Activated naive CD4-positive, alpha-beta T cell treated with anti-CD3 and anti-CD28 coated beads, Interleukin-2, amount 50 U/mL, for 16 hours (primary cell): ENCODE measurements at places on chromosomes 3 and 15.

GRCh38 chr3:81439108-81439507, 322.3 kb downstream of the GBE1 start:
- DNase-seq = no peak

GRCh38 chr15:90046289-90046688, 45.2 kb downstream of the ZNF710 start:
- no peak for DNase-seq

DNA sequence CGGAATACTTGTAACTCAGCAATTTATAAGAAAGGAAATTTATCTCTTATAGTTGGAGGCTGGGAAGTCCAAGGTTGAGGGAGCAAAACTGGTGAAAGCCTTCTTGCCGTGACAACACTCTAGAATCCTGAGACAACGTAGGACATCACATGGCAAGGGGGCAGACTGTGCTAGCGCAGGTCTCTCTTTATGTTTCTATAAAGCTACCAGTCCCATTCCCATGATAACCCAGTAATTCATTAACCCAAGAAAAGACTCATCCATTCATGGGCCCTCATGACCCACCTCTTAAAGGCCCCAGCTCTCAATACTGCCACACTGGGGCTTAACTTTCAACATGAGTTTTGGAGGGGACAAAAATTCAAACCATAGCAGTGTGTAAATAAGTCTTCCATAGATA, 260.2 kb downstream of the ZBTB20 start:
- DNase-seq = no peak

DNA sequence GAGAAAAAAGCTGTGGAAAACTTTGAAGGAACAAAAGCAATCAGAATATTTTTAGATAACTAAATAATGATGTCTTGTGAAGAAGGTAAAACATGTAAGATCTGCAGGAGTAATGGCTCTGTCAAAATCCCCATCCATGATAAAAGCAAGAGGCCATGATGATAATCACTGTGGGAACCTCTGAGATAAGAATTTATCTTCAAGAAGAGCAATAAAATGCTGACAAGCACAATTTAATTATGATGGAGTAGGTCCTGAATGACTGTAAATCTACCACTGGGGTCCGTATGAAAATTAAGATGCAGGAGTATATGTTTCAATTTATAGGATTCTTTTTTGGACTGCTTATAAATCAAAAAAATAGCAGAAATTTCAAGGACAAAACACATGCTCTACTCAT, 68.3 kb upstream of the CHMP2B start:
- DNase-seq = no peak

DNA sequence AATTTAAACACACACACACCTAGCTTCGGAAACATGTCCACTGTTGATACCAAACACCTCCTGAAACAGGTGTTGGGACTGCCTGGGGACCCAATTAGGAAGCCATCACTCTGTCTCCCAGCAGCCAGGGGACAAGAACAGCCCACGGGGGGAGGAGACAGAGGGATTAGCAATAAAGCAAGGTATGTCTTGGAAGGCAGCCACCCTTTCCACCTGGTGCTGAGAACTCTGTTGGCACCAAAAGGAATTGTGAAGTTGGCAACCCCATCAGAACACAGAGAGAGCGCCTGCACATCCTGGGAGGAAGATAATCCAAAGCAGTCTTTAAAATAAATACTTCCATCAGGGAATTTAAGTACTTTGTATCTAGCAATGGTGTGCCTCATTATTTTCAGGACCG, 111.0 kb downstream of the ADAMTS17 start:
- DNase-seq = no peak

DNA sequence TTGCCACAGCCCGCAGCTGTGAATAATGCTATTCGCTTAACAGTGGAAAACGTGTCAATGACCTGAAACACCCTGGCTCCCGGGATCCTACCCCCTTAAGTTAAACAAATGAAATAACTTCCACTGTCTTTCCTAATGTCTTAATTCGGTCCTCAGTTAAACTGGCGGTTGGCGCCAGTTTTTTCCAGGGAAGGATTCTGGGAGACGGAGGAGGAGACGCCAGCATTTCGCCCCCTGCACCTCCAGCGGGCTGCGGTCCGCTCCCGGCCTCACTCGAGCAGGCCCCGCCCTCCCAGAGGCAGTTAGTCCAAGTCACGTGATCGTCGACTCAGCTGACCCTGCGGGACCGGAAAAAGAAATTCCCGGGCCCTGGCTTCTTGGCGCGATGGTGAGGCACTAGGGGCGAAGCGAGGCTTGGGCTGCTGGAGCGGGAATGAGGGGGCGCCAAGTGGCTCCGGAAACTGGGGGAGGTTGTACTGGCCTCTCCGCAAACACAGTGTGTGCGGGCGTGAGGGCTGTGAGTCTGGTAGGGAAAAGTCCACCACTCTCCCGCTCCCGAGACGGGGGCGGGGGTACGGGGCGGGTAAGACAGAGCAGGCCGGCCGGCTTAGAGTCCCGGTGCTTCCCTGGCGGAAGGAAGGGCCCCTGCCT, at the start of gene COMMD4:
Gene COMMD4 (plus strand): TSS at position 359 of the 651 bp plus-strand sequence. CDS start 27 bp downstream, at position 386.
- peak; percentile 83 for DNase-seq

DNA sequence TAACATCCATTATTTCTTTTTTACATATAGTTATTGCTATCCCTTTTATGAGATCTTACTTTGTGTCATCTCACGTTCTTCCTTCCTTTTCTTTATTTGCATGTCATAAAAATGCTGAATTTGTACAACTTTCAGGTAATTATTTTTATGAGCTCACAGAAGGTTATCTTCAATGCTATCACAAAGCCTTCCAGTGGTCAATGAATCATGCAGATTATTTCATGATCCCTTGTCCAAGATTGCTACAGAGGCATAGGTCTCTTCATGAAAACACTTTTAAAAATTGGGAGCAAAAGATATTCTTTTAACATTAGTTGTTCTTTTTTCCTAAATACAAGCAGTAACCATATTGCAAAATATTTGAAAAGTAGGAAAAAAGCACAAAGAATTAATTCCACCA, 880.1 kb upstream of the NR2F2 start:
- no peak for DNase-seq

DNA sequence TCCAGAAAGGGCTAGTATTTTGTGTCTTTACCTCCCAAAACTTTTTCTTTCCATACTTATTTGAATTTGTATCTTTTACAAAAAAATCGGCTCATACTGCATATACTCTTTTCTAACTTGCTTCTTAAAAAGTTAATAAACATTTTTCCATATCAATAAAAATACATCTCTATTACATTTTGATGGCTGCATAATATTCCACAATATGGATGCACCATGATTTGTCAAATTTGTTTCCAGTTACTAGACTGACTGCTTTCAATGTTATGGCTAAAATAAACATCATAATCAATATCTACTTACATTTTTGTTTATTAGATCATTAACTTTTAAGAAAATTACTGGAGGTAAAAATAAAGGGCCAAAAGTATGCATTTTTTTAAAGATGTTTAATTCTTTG, 121.7 kb downstream of the MEIS2 start:
- no peak for DNase-seq

GRCh38 chr3:144957398-144958101, 985.9 kb downstream of the DIPK2A start:
- no peak for DNase-seq

GRCh38 chr3:107315141-107315540, 62.1 kb upstream of the CCDC54 start:
- DNase-seq = no peak

DNA sequence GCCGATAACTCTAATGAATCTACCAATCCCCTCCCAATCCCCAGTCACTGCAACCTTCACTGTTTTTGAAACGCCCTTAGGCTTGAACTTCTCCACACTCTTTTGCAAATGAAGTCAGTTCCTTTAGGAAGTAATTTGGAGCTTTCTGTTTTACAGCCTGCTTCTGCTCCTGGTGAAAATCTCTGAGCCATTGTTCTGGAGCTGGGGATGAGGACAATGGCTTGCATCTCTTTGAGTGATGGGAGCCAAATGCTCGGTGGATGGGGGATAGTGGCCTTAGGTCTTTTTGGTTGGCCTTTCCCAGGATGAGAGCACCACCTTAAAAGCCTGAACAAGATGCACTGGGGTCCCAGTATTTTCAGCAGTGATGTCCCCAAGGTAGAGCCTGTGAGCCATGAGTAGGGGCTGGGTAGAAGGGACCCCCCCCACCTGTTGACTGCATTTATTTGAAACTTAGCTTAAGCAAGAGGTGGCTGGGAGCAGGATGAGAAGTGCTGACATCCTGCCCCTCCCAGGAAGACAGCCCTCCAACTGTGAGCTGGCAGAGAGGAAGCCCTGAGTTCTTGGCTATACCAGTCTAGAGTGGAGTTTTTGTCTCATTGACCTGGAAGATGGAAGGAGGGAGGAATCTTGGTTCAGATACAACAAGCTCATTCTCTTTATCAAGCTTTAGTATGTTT, 7.6 kb upstream of the MYO5C start:
- DNase-seq = no peak

DNA sequence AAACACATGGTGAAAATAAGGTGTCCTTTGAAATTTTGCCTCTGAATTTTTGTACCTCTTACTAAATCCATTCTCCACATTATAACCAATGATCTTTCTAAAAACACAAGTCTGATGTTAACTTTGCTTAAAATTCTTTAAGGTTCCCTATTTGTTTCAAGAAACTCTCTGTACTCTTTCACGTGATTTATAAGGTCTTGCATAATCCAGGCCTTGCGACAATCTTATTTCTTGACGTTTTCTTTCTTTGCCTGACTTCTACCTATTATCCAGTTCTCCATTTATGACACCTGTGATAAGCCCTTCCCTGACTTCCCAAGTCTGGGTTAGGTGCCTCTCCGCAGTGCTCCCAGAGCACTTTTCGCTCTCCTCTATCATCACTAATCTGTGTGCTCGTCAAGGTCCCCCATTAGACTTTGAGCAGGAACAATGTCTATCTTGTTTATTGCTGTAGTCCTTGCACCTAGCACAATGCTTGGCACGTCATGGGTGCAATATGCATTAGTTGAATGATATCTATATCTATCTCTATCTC, 24.3 kb upstream of the KPNA1 start:
- no peak for DNase-seq

- DNase-seq = no peak
Observed at GRCh38 chr15:78392430-78392829, 45.6 kb upstream of the IREB2 start.

- no peak for DNase-seq
Observed at GRCh38 chr3:52798978-52799476, 4.4 kb downstream of the ITIH3 start.

DNA sequence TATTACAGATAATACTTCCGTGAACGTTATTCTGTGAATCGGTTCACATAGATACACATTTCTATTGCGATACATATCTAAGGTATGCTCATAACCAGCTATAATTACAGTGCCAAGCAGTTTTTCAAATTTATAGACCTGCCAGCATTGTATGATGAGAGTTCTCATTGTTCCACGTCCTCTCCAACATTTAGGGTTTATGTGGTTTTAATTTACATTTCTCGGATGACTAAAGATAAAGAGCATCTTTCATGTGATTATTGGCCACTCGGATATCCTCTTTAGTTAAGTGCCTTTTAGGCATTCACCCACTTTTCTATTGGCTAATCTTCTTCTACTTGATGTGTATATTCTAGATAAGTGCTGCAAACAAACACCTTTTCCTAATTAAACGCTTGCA, 134.7 kb upstream of the CCDC54 start:
- DNase-seq = no peak

- DNase-seq = peak; percentile 40
Observed at GRCh38 chr3:48952510-48953118, 34.0 kb downstream of the ARIH2 start.

DNA sequence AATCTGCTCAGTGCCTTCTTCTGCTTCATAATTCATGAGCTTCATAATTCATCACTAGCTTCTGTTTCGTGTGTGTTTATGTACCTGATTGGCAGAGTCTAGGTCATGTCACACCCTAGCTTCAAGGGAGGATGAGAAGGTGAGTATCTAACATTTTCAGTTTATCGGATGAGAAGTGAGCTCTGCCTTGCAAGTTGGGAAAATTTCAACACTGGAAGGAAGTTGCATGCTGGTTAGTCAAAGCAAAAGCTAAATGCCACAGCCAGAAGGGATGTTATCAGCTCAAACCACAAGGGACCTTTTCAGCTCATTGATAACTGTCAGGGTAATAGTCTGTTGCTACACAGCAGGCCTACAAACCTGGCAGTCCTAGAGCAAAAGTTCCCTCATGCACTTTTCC, 7.3 kb upstream of the TNFSF10 start:
- no peak for DNase-seq

DNA sequence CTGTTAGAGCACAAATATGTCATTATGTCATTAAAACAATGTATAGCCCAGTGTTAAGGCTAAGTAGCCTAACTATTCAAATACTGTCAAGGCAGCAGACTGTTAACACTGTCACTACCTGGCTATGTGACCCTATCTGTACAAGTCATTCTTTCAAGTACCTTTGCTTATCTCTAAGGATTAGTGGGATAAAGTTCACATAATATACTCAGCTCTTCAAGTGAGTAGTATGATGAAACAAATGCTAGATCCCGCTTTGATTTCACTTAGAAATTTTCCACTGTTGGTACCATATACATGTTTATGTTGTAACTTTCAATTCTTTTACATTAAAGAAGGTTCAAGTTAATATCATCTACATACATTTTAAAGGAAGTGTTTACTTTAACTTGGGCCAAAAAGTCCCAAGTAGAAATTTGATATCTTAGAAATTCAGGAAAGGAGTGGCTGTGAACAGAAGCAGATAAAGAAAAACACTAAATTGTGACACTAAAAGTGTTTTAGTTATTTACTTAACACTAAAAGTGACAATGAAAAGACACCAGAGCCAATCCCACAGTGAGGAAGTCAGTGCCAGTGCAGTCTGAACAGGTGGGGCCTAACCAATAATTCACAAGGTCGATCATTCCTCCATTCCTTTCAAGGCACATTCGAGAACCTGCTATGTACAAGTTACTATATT, 4.8 kb upstream of the RFX7 start:
- DNase-seq = no peak

DNA sequence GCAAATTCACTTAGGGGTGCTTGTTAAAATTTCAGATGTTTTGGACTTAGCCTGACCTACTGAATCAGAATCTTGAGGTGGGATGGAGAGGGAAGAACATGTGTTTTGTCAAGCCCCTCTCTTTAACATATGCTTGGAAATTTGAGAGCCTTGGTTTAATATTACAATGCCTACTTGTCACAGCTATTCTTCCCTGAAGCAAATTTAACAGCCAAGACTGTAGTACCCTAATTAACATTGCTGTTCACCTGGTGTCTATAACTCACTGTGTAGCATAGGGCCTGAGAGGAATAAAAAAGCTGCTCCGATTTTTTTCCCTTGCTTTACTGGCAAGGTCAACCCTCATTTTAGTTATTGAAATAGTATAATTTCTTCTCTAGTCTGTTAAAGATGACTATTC, 880.1 kb downstream of the CADM2 start:
- no peak for DNase-seq

DNA sequence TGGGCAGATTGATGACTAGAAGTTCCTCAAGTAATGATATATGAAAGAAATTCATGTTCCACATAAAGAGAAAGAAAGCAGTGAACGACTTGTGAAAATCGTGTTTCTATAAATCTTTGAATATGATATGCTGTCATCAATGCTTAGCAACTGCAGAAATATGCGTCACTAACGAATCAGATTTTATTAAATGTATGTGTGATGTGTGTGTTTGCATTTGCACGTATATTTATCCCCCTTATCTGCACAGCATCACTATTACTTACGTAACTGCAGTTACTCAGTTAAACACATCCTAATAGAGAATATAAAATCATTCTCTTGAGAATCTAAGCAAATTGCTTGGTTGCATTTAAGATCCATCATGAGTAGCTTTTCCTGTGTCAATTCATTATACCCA, 468.6 kb downstream of the FGF12 start:
- DNase-seq = no peak
